ENCODE measurements at places on chromosomes 7 and 10.

DNA sequence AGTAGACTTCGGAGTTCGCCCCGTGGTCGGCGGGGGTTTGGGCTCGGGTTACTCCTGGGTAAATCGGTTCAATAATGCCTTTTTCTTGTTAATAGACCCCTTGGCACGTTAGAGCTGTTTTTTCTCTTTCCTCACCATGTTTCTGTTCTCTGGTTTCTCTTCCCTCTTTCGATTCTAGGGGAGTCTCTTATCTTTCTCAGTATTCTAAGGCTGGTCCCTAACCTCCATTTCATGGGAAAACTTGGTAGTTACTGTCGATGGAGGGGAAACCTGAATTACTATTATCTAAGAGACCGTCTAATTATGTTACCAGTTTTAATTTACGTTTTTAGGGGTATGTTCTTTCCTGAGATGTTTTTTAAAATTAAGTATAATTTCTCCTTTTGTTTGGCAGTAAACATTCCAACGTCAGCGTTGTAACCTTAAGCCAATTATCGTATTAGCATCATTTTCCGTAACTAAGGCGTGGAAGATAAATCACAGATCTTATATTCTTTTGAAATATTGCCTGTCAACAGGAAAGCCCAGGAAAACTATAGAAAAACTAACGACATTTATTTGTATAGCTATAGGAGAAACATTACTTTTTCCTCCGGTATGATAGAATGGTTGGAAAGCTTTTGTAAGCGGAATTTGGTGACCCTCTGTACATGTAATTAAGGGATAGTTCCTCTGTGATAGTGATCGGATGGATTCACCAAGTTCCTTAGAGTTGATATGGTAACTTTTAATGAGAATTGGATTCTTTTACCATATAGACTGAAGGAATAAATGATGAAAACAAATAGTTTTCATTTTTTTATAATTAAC is 847 bp downstream of the BTAF1 start:
- no peak for DNase-seq

DNA sequence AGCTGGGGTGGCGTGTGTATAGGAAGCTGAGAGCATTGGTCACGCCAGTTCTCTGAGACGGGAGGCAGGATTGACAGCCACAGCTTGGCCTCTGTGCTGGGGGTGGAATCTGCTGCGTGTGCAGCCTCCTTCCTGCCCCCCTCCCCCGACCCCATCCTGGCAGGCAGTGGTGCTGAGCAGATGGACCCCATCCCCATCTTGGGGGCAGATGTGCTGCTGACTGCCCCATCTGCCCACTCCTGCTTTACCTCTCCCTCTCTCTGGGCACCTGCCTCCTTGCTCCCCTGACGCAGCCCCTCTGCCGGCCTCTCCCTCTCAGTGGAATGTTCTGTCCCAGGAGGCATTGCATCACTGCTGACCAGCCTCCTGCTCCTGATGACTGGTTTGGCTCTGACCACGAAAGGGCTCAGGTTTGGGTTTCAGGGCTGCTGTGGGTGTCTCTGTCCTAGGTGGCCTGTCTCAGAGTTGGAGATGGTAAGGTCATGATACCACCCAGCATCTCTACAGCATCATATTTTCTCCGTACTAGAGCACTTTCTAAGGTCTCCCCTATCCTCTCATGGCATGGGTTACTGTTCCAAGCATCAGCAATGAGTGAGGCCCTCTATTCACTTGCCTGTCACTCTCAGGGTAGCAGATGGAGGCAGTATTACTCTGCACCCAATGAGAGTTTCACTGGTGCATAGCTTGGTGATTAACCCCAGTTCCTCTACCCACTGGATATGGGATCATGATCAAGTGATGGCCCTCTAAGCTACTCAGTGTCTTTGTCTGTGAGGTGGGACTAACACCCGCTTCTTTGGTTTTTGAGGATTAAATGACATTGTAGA is 81.9 kb downstream of the RBM20 start:
- no peak for DNase-seq

DNA sequence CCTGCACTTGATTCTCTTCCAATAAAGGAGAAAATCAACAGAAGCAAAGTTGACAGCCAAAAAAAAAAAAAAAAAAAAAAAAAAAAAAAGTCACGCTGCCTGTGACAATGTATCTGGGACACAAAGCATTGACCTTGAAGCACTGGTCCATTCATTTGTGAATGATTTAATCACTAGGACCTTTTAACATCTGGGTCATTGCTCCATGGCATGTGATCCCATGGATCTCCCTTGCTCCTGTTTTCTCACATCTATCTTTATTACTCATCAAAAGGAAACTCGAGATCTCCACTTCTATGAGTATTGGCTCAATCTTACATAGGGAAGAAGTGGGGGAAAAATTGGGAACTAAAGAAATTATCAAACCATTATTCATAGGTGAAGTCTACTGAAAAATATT is 89.6 kb upstream of the SMIM30 start:
- no peak for DNase-seq

- no peak for DNase-seq
Observed at GRCh38 chr10:130579913-130580312, 443.7 kb downstream of the GLRX3 start.

- no peak for DNase-seq
Observed at GRCh38 chr10:130464426-130464825, 328.2 kb downstream of the GLRX3 start.

- DNase-seq: no peak
Observed at GRCh38 chr10:3716093-3716492, 68.9 kb downstream of the KLF6 start.
